ENCODE measurements at places on chromosomes 5 and 9. TPM values are rescaled to one million over a fixed set of nuclear protein-coding genes. Genes with fewer than 3 reads are reported as not detected.
A peak's percentile ranks its signal among the peaks of the same experiment; 100 is the strongest.

DNA sequence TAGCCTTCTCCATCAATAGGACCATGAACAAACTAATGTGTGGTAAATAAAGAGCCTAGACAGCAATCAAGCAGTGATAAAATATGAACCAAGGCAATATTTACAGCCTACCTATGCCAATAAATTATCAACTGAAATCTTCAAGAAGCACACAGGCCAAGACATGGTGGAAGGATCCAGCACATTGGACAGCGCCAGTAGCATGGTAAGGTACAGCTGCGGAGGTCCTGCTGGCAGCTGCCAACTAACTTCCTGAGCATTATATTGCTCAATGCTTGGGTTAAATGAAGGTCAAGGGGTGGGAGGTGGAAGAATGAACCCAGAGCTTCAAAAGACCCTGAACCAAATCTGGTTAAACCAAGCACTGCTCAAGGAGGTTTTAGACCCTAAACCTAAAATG lies 16.5 kb upstream of the SPDL1 start:
- no peak overlapping the region for H3K4me3 ChIP-seq
- peak; percentile 12 for DNase-seq
- H3K27ac ChIP-seq: no peak overlapping the region
- H3K36me3 ChIP-seq: no peaks in the 10 kb centered on the region
- H3K4me1 ChIP-seq: no peaks in the 10 kb centered on the region

DNA sequence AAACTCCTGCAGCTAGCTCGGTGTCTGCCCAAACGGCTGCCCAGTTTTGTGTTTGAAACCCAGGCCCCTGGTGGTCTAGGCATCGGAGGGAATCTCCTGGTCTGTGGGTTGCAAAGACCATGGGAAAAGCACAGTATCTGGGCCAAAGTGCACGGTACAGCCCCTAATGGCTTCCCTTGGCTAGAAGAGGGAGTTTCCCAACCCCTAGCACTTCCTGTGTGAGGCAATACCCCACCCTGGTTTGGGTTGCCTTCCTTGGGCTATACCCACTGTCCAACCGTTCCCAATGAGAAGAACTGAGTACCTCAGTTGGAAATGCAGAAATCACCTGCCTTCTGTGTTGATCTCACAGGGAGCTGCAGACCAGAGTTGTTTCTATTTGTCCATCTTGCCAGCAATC lies 41.8 kb downstream of the CAVIN4 start:
- H3K36me3 ChIP-seq: no peaks in the 10 kb centered on the region
- no peak overlapping the region for H3K27ac ChIP-seq
- no peaks in the 10 kb centered on the region for H3K4me1 ChIP-seq
- H3K4me3 ChIP-seq: no peak overlapping the region

- no peak overlapping the region for H3K4me3 ChIP-seq
- no peak for DNase-seq
Measured at GRCh38 chr9:134663753-134664415, 22.3 kb downstream of the COL5A1 start.

GRCh38 chr5:127769386-127769785 lies 66.2 kb downstream of the CCDC192 start:
- H3K27me3 ChIP-seq: no peaks in the 10 kb centered on the region
- peaks cover 5% of the 10 kb centered on the region for H3K4me1 ChIP-seq
- no peak overlapping the region for H3K4me3 ChIP-seq

- H3K36me3 ChIP-seq: no peaks in the 10 kb centered on the region
- H3K4me1 ChIP-seq: no peaks in the 10 kb centered on the region
- H3K4me3 ChIP-seq: no peak overlapping the region
- peak; percentile 60 for DNase-seq
- no peaks in the 10 kb centered on the region for H3K27me3 ChIP-seq
Measured at GRCh38 chr9:28073270-28073669, 500.0 kb upstream of the C9orf72 start.

- H3K27ac ChIP-seq: no peak overlapping the region
- H3K36me3 ChIP-seq: no peaks in the 10 kb centered on the region
- no peak for DNase-seq
- no peak overlapping the region for H3K4me3 ChIP-seq
Measured at GRCh38 chr5:171743436-171744076, 42.1 kb upstream of the SMIM23 start.

- no peaks in the 10 kb centered on the region for H3K4me1 ChIP-seq
- H3K36me3 ChIP-seq: no peaks in the 10 kb centered on the region
- no peak overlapping the region for H3K27ac ChIP-seq
- H3K27me3 ChIP-seq: no peaks in the 10 kb centered on the region
- no peak for DNase-seq
- no peak overlapping the region for H3K4me3 ChIP-seq
Measured at GRCh38 chr9:98551511-98552286, 157.0 kb downstream of the GABBR2 start.

GRCh38 chr9:132846109-132846917 lies 31.8 kb downstream of the AK8 start:
- no peaks in the 10 kb centered on the region for H3K36me3 ChIP-seq
- H3K4me3 ChIP-seq: no peak overlapping the region
- H3K4me1 ChIP-seq: no peaks in the 10 kb centered on the region
- no peak overlapping the region for H3K27ac ChIP-seq
- no peak for DNase-seq

- peak; percentile 3 for DNase-seq
- H3K4me3 ChIP-seq: no peak overlapping the region
- H3K27me3 ChIP-seq: no peaks in the 10 kb centered on the region
- H3K27ac ChIP-seq: no peak overlapping the region
Measured at GRCh38 chr9:84404095-84404686, 63.6 kb upstream of the SLC28A3 start.

Gene PCDHB13
- 0.77 TPM for total RNA-seq

Gene INSL6
- total RNA-seq: not detected

Gene SMIM33
- total RNA-seq: not detected

Gene CHSY3
- total RNA-seq: 6.8 TPM
